Esophagus squamous epithelium (tissue), 5 donors: ENCODE measurements at places on chromosomes 5 and 9. TPM values are rescaled to one million over a fixed set of nuclear protein-coding genes. Genes with fewer than 3 reads are reported as not detected.

GRCh38 chr5:143721925-143722324, 90.0 kb upstream of the HMHB1 start:
- no peak for DNase-seq

The WDR31 gene
- total RNA-seq = 1.3 TPM

GRCh38 chr9:28820741-28821140, 1247.5 kb upstream of the C9orf72 start:
- DNase-seq = no peak

DNA sequence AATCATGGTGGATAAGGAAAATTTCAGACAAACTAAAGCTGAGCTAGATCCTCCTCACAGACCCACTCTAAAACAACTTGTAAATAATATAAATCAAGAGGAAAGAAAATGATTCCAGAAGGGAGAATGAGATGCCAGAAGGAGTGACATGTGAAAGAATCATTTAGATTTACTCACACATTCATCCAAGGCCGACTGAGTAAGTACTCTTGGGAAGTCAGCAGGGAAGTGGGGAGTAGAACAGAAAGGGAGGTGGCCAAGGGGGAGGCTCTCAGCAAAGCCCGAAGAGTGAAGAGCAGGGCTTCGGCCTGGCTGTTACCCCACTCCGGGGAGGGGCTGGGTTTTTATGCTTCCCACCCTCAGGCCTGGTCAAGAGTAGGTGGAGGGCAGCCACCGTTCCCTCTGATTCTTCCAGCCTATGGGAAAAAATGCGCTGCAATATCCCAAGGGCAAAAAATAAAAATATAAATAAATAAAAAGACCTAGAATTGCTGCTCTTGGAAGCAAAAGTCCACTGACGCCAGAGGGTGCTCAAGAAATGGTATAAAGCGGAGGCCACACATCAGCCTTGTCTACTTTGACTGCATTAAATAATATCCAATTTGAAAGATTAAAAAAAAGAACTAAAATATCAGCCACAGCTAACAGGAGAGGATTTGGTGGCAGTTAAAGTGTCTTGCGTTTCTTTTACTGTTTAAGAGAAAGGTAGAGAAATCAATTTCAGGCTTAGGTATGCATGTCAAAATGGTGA, 110.2 kb upstream of the COL5A1 start:
- no peak for DNase-seq

GRCh38 chr9:83423815-83424707, 114.1 kb downstream of the FRMD3 start:
- DNase-seq = no peak

The GPX8 gene
- total RNA-seq = 6.4 TPM

DNA sequence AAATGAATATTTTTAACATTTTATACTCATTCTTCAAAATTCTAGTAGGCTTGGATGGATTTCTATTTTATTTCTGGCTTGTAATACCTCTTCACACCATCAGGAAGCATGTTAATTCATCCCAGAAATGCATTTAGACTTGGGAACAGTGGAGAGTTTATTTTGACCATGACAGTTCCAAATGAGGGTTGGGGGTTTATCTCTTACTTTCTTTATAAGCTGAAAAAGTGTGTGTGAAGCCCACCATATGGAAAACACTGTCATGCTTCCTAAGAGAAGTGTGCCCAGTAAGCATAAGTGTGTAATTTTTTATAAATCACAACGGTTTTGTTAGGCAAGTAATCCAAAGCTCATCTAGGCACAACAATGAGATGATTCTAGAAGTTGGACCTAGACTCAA, 215.6 kb downstream of the ADCY2 start:
- DNase-seq = no peak

DNA sequence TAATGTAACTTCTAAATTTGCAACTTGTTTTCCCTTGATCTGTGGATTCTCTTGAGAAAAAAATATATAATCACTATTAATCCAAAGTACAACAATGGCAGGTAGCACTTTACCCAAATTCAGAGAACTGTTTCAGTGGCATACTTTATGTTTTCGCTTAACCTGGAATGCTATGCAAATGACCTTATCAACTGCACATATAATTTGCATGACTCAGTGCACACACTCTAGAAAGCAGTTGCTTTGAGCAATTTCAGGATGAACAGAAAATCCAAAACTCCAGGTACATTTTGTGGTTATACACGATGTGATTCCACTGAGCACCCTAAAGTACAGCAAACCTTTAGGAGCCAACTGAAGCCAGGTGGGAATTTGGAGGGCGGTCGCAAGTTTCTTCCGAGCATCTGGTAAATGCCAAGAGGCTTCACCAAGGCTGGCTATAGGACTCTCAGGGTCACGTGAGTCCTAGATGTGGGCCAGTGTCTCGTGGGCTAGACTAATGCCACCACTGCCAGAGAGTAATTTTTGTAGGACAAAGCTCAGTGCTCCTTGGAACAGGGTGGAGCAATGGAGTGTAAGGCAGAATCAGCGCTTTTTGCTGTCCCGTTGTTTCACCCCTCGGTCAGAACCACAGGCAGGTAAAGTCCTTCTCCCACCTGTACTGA, 37.3 kb downstream of the DMGDH start:
- DNase-seq = no peak

GRCh38 chr9:111527347-111527746, 2.4 kb downstream of the ZNF483 start:
- DNase-seq = no peak

DNA sequence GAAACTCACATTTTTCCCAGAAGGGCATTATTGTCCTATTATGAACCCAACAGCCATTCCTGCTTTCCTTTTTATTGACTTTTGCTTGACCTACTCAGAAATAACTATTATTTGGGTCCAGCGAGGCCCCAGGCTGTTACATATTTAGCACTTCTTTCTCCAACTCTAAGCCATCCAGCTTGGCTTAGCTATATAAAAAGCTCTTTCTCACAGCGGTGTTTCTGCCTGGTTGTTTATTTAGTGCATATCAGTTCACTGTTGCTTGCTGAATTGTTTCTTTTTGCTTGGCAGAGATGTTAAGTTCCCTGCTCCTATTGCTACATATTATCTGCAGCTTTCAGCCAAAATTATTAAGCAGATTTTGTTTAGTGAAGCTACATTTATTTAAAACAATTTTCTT, 1156.8 kb upstream of the SEMA6A start:
- no peak for DNase-seq

The FUBP3 gene
- total RNA-seq = 30.3 TPM

The NDUFAF2 gene
- 28.4 TPM for total RNA-seq

The KYAT1 gene
- total RNA-seq = 5.0 TPM

GRCh38 chr9:37468620-37469019, 3.4 kb upstream of the ZBTB5 start:
- DNase-seq = no peak

The FRMD3 gene
- total RNA-seq = 1.4 TPM

DNA sequence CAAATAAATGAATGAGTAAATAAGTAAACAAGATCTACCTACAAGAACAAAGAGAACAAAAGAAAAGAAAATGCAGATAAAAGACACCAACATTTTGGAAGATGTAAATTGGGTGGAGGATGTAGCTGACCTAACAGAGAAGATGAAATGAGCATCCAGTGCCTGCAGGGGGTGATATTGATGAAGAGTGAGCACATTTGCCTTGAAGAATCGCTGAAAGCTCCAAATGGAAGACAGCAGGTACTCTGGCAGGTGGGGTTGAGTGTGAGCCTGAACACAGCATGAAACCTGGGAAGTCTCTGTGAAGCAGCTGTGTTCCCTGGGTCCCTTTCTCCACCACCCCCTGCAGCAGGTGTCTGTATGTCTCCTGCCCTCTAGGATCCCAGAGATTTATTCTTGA, 125.6 kb downstream of the NXNL2 start:
- DNase-seq = no peak

GRCh38 chr5:119515192-119515591, 62.9 kb downstream of the HSD17B4 start:
- no peak for DNase-seq

The PCDHGA5 gene
- total RNA-seq = 2.3 TPM

- DNase-seq = no peak
These were observed 74.3 kb downstream of the SMIM15 start for GRCh38 chr5:61087921-61088320.

DNA sequence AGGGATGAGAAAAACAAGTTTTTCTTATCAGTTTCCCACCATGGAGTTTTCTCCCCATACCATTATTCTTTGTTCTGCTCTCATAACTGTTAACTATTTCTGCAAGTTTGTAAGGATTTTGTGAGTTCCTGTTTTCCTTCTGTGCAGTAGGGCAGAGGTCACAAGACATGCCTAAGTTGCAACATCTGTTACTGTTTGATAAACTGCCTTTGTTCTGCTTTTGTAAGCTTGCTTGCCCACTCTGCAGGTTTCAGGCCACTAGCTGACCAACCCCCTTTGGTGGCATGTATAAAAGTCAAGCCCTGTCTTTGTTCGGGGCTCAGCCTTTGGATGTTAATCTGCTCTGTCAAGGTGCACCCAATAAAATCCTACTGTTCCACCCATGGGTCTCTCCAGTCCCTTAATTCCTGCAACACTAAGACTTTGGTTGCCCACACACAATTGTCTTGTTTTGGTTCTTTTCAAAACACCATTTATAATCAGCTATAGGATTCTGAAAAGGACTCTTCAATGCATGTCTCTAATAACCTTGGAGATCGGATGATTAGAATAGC, 545.4 kb downstream of the CDH9 start:
- DNase-seq = no peak

The PCDHGA11 gene
- 3.6 TPM for total RNA-seq

GRCh38 chr5:119031011-119031886, 39.6 kb upstream of the DMXL1 start:
- no peak for DNase-seq

The HAVCR1 gene
- 0.19 TPM for total RNA-seq

DNA sequence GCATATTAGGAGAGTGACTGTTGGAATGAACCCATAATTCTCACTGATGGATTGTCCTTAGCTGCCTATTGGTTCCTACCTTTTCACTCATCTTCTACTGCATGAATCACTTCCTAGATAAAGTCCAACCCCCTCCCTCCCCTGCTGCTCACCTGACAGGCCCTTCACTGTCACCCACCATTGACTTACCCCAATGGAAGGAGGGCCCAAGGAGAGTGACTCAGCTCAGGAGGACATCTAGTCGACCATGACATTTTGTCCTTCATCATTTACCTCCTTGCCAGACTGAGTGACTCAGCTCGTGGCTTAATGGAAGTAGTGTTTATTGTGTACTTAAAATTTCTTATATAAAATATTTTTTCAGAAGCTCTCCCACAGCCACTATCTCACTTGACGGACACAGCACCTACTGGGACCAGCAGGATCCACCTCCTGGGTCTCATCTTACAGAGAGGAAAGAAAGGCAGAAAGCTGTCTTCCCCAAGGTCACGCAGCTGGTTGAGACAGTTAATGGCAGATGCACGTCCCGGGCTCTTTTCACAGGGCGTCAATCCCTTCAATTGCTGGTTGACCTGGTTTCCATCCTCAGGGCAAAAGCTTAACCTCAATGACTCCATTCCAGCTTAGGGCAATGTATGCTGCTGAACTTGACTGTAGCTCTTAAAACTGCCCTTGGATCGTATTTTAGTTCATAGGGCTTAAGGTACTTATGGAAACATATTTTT, 142.3 kb downstream of the MARCHF11 start:
- no peak for DNase-seq

The PCDHA9 gene
- total RNA-seq = not detected

The PRLR gene
- 2.8 TPM for total RNA-seq

- no peak for DNase-seq
These were observed 1403.0 kb upstream of the C9orf72 start for GRCh38 chr9:28976250-28976649.

DNA sequence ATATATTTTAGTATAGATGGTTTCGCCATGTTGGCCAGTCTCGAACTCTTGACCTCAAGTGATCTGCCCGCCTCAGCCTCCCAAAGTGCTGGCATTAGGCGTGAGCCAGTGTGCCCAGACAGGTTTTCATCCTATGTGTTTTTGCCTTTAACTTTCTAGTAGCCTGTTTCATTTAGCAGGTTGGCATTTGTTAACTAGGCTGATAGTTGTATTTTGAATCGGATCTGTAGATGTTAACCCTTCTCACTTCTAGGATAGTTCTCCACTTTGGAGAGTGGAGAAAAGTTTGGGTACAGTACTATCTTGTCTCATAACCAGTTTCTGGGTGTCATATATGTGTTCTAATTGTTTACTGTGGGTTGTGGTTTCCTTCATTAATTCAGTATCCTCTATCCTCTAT, 7.3 kb upstream of the FGF18 start:
- no peak for DNase-seq

DNA sequence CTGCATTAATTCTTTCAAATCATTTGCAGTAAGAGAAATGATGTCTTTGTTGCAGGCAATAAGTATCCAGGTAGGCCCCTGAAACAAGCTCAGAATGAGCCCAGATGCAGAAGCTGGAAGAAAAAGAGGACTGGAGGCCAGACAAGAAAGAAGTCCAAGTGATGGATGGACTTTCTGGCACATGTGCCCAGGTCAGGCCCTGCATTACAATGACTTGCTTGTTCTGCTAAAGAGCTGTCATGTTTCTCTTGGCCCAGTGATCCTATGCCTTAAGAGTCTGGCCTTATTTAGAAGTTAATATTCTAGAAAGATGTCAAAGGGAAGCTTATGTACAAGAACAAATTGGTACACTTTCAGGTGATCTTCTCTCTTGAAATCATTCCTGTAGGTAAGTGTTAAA, 64.8 kb downstream of the DPYSL3 start:
- no peak for DNase-seq

- DNase-seq = no peak
These were observed 185.9 kb downstream of the MSX2 start for GRCh38 chr5:174910245-174910737.

GRCh38 chr9:82606492-82607382, 456.2 kb downstream of the RASEF start:
- DNase-seq = no peak

- DNase-seq = no peak
These were observed 27.8 kb downstream of the DPYSL3 start for GRCh38 chr5:147481874-147482705.

DNA sequence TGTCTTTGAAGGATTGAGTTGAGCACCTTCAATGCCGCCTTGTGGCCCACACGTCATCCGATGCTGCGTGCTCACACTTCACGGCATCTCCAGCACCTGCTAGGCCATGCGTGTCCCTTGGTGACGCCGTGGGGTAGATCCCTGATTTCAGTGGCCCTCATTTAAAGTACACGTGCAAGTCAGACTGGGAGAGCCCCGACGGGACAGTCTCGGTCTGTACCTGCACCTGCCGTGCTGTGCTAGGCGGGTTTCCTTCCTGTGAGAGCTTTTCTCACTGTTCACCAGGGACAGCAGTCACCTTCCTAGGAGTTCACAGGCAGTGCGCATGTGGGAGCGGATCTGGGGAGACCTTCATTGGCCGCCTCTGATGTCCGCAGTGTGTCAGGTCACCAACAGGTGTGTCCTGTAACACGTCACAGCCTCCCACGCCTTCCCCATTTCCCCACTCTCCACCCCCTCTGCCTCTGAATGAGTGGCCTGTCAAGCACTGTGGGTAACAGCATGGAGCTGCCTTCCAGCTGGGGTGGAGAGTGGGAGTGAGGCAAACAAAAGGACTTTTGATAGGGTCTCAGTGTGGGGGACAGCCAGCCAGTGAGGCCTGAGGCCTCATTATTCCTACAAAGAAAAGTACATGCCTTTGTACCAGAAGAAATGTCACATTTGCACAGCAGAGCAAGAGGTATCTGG, 236.4 kb downstream of the FANCC start:
- DNase-seq = no peak

- DNase-seq = no peak
These were observed 51.5 kb downstream of the WNK2 start for GRCh38 chr9:93235300-93235960.
